ENCODE measurements at places on chromosomes 2 and 18.

GRCh38 chr18:75678627-75679026 is 251.1 kb upstream of the SMIM21 start:
- DNase-seq, result no peak

DNA sequence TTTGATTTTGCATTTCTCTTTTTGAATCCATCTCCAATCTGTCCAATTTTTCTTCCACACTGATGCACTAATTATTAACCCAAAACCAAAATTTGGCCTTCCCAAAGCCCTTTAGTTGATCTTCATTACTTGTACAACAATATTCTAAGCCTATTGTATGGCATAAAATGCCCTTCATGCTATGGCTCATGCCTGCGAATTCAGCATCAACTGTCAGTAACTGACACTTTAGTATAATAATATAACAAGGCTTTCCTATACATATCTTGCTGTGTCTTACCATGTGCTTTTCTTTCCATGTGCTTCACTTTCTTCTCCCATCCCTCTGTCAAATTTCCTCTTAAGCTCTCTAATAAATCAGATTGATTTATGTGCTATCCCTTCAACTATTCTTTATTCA is 154.0 kb upstream of the TFPI start:
- no peak for DNase-seq

- no peak for DNase-seq
These were observed 148.6 kb downstream of the COPS8 start for GRCh38 chr2:237234268-237234667.

- DNase-seq, result no peak
These were observed 305.1 kb upstream of the FSHR start for GRCh38 chr2:49459314-49459993.

DNA sequence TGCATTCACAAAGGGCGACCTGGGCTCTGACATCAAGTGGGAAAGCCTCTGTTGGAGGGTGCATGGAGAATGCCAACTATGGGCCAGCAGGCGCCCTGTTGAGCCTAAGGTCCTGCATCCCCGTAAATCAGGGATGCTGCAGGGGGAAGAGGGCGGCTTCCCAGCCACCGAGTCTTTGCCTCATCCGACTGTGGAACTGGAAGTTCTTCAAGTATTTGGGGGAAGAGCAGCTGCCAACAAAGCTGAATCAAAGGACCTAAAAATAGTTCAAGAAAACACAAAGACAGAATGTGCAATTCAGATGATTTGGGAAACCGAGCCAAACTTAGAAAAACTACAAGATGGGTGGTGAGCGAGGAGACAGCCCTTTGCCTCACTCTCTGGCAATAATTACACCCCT is 281.1 kb upstream of the MGAT5 start:
- DNase-seq, result no peak

DNA sequence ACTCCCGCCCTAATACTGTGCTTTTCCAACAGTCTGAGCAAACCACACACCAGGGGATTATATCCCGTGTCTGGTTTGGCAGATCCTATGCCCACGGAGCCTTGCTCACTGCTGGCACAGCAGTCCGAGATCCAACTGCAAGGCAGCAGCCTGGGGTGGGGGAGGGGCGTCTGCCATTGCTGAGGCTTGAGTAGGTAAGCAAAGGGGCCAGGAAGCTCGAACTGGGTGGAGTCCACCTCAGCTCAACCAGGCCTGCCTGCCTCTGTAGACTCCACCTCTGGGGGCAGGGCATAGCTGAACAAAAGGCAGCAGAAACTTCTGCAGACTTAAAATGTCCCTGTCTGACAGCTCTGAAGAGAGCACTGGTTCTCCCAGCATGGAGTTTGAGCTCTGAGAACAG is 44.2 kb downstream of the LNPK start:
- DNase-seq, result no peak

- DNase-seq, result no peak
These were observed 5.1 kb downstream of the SLC35F6 start for GRCh38 chr2:26769089-26769761.

DNA sequence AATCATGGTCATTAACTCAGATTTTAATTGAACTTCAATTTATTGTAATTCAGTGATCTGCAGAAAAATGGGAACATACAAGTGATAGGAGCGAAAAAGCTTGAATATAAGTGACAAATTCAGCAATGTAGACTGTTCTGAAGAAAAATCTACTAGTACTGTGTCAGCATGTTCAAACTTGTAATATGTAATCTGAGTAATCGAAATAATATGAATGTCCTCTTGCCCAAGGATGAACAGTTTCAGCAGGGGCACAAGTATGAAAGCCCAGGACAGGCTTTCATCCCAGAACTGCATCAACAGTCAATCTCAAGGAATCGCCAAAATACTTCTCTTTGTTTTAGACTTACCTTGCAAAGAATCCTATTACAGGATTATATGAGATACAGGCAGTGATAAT is 1110.5 kb downstream of the LRP1B start:
- DNase-seq, result no peak

DNA sequence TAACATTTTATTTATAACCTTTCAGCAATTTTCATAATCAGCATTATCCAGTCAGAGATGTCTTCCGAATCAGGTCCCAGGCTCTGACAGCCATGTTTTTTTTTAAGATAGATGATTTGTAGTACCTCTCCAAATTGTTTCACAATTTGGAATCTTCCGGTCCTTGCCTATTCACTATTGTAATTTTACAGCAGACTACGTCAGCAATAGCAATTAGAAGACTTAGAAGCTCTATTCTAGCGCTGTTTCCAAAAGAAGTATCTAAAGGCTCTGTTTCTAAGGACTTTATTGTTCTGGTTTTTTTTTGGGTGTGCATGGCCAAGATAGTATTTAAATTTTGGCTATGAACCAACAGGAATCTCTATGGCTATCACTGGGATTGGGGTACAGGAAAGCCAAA is 94.6 kb upstream of the PELI1 start:
- no peak for DNase-seq

DNA sequence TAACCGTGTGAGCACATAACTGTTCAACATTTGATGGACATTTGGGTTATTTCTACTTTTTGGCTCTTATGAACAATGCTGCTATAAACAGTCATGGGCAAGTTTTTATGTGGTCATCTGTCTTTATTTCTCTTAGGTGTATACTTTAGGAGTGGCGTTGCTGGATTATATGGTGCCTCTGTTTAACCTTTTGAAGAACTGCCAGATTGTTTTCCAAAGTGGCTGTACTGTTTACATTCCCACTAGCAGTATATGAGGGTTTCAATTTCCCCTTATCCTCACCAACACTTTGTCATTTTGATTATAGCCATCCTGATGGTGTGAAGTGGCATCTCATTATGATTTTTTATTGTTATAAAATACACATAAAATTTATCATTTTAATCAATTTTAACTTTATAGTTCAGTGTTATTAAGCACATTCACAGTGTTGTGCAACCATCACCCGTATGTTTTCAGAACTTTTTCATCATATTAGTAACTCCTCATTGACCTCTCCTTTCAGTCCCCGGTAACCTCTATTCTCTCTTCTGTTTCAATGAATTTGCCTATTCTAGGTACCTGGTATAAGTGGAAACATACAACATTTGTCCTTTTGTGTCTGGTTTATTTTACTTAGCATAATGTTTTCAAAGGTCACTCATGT is 55.4 kb downstream of the EML4 start:
- no peak for DNase-seq

GRCh38 chr2:160427629-160428404 is 65.8 kb downstream of the RBMS1 start:
- DNase-seq, result no peak

DNA sequence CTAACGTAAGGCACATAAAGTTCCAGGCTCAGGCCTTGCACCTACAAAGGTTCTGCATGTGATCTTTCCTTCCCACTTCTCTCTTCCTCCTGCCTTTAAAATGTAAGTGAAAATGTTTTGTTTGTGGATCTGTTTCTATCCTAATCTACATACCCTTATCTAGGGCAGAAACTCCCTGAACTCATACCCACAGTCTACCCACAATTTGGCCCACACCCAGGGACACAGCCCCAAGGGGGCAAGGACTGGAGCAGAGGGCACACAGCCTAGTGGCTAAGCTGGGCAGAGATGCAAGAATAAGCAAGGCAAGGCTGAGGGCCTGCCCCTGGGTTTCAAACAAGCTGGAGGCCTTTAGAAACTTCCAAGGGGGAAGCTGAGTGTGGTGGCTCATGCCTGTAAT is 71.0 kb downstream of the HS1BP3 start:
- no peak for DNase-seq

GRCh38 chr2:179790235-179791217 is 70.9 kb downstream of the ZNF385B start:
- DNase-seq, result no peak

DNA sequence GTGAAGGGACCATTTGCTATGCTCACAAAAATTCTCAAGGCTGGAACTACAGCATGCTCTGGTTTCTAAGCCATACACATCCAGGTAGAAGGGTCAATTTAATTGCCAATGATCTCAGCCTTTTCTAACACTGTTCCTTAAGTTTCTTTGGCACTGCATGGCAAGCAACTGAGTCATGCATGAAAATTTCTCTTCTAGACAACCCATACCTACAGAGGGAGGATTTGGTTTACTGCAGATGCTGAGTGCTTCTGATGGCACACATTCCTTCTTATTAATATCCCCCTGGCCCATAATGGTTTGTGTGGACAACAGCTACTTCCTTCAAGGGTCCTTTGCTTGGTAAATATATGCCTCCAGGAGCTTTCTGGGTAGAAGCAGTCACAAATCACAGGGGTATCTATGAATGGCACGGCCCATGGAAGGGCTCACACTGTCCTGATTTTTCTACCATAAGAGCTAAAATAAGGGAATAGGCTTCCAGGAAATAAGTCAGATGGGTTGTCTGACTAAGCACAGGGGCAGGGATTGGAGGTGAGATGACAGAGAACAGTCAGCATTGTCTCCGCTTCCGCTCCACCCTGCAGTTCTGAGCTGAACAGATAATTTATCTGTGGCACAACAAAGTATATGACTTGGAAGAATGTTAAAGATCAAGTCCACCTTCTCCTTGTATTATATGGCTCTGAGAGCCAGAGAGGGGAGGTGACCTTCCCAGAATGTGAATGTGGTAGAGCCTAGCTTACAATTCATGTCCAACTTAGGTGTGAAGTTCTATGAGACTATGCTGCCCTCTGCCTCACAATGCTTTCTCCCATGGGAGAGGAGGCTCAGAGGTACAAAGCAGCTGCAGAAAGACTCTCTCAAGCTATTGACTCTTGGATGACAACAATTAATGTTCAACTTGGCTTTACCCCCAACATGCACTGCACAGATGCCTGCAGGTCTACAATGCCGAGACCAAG is 199.2 kb upstream of the TNP1 start:
- no peak for DNase-seq

DNA sequence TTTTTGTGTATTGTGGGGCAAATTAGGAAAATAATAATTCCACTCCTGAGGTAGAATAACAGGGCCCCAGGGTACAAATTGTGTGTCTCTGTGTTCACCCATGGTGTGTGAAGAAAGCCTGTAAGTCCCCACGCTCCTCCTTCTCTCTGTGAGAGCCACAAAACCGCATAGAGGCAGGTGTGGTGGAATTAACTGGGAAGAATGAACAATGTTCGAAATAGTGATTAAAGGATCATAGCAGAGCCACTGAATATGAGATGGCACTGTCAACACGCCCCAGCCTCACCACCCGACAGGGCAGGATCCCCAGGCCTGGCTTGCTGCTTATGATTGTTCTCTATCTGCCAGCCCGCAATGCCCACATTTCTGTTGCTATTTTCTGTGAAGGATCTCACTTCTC is 14.1 kb downstream of the IL1RN start:
- no peak for DNase-seq

GRCh38 chr2:84686783-84687476 is 170.6 kb downstream of the DNAH6 start:
- DNase-seq, result no peak

DNA sequence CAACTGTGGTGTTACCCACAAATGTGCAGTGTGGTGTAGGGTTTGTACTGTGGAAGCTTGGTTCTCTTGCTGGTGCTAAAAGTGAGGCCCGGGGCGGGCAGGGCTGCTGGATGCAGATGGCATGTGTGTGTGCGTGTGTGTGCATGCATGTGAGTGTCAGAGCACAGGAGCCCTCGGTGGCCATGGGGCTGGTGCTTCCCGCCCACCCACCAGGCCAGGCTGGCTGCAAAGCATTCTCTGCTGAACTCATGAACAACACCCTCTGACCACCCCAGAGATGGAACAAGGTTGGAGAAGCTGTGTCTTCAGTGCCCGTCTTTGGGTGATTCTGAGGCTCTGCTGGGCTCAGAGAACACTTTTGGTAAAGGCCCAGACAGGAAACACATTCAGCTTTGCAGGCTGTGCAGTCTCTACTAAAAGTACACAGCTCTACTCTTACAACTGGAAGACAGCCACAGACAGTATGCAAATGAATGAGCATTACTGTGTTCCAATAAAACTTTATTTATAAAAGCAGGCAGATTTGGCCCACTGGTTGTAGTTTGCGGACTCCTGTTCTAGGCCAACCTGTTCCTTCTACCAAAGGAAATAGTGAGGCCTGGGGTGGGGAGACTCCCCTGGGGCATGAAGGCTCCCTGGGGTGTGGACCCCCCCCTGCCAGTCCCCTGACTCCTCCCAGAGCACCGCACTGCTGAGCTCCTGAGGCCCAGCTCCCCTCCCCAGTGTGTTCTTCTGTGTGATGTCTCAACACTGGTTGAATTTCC is 225.3 kb upstream of the HDAC4 start:
- DNase-seq, result no peak

GRCh38 chr2:5007596-5007995 is 684.6 kb upstream of the SOX11 start:
- no peak for DNase-seq

GRCh38 chr2:109009920-109010610 is 21.0 kb upstream of the EDAR start:
- DNase-seq, result no peak

DNA sequence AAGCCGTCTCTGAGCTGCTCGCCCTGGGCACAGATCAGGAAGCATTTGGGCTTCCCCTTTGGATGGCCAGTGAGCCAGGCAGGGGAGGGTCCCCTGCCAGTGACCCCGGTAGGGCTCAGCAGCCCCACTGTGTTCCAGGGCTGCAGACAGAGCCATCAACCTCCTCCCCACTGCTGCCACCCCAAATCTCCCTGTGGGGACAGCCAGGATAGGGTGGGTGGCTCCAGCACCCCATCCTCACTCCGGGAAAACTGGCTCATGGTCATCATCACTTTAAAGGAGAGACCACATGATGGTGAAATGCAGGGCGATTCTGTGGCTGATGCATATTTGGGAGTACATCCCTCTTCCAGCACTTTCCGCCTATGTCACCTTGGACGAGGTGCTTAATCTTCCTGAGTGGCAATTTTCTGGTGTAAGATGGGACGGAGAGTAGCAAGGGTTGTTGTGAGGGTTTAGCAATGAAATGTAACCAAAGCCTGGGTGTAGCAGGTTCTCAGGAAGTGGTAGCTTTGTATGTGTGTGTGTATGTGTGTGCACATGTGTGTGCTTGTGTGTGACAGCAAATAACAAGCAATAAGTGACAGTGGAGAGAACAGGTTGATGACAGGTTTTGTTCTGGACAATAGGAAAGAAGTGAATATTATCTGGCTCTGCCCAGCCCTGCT is 61.8 kb downstream of the ACAA2 start:
- no peak for DNase-seq

Measured in retina (tissue), 1 donor.